Ureter (tissue), 1 donor: ENCODE measurements at places on chromosomes 6 and 20. TPM values are rescaled to one million over a fixed set of nuclear protein-coding genes. Genes with fewer than 3 reads are reported as not detected.

DNA sequence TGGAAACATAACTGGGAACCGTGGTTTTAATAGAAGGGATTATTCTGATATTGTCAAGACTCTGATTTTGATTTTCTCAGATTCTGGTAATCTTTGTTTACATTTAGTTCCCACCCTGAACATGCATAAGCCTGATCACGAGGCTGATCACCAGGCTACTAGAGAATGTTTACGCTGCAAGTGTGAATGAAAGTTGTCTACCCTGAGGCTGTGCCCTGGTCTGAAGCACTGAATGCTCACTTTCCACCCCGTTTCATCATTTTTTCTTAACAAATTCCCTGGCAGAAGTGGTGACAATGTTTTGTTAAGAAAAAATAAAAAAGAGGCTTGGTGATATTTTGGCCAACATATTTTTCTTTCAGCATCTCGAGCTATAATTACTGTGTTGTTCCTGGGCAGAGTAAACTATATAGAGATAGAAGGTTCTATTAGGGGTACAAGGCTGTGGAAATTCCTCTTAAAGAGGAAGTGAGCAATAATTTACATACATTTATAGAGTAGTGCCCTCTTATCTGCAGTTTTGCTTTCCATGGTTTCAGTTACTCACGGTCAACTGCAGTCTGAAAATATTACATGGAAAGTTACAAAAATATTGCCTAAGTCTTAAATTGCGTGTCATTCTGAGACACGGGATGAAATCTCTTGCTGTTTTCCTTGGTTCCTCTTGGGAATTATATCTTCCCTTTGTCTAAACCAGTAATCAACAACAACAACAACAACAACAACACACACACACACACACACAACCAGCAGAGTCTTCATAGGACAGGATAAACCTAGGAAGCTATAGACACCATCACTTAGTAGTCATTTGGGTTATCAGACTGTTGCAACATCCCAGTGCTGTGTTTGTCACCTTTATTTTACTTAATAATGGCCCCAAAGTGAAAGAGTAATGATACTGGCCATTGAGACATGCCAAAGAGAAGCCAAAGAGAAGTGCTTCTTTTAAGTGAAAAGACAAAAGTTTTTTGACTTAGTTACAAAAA, 566.6 kb upstream of the CITED2 start:
- DNase-seq, result no peak

DNA sequence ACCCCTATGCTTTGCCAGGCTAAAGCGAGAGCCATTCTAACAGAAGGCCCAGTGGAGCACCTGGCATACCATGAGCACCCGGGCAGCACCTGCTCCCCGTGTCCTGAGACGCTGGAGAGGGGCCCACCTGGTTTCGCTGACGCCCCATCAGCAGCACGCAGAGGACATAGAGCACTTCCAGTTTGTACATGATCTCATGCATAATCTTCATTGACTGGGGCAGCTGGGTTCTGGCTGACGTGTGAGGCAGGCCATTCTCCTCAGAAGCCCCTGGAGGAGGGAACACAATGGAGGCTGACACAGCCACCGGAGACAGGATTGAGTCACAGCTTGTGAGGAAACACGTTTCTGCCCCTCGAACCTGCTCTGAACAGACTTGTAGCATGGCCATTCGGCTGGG, 65.4 kb downstream of the MYH7B start:
- DNase-seq, result peak; percentile 29

DNA sequence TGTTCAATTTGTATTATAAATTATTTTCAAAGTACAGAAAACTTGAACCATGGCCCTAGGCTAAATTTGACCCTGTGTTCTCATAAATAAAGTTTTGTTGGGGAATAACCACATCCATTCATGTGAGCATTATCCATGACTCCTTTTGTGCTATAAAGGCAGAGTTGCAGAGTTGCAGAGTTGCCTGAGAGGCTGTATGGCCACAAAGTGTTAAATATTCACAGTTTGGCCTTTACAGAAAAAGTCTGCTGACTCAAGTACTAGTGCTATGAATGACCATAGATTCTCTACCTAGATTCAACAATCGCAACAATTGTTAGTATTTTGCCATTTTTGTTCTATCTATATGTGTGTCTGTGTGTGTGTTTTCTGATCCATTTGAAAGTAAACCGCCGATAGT, 46.2 kb upstream of the BEND3 start:
- DNase-seq, result no peak

- DNase-seq, result no peak
Observed at GRCh38 chr6:145263778-145264211, 471.5 kb downstream of the EPM2A start.

DNA sequence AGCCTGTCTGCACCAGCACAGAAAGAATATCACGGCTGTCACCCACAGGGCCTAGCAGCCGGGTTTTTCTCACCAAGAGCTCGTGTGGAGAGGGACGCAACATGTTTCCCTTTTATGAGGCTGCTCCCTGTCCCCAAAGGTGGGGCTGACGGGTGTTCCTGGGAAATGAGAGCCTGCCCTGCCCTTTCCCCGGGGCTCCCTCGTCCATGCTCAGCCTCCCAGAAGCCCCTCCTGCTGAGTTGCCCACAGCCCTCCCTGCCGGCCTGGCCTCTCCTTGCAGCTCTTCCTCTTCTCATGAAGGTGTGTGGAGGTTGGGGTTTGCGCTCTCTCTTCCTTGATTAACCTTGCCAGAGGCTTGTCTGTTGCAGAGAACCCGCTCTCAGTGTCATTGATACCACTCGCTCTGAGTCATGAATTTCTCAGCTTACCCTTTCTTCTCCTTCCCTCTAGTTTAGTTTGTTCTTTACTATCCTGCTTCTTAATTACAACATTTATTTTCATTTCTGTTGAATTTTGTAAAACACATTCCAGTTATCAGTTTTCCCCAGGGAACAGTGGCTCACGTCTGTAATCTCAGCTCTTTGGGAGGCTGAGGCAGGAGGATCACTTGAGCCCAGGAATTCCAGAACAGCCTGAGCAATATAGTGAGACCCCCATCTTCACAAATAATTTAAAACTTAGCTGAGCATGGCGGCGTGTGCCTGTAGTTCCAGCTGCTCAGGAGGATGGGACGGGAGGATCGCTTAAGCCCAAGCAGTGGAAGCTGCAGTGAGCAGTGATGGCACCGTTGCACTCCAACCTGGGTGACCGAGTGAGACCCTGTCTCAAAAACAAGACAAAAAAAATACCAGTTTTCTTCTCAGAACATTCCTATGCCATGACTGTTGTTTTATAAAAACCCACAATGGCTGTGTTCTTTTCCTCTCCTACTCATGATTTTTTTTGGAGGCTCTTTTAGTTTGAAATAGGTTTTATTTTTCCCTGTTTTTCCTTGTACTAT, 103.8 kb downstream of the TMEM242 start:
- DNase-seq, result no peak

- no peak for DNase-seq
Observed at GRCh38 chr20:33064572-33065287, 11.0 kb downstream of the BPIFB3 start.

GRCh38 chr20:11192106-11192505, 518.3 kb upstream of the JAG1 start:
- DNase-seq, result no peak

GRCh38 chr6:37566111-37566949, 66.6 kb upstream of the CCDC167 start:
- no peak for DNase-seq

DNA sequence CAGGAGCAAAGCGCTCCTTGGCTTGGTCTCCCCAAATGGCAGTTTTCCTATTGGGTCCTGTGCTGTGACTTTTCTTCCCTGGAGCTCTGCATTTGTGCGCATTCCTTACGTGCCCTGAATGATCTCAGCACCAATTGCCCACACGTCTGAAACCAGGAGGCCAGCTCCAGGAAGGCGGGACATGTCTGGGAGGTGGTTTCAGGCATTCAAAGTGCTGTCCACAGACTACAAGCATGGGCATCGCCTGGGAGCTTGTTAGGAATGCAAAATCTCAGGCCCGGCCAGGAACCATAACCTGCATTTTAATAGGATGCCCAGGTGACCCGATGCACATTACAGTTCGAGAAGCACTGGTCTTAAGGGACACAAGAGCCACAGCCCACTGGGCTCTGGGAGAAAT, 239.6 kb downstream of the ANKRD60 start:
- no peak for DNase-seq

GRCh38 chr20:19288636-19289035, 76.2 kb downstream of the SLC24A3 start:
- no peak for DNase-seq

The VNN1 gene
- total RNA-seq, result 0.23 TPM

The PTPRT gene
- 0.10 TPM for total RNA-seq
